ENCODE measurements at places on chromosomes 7 and 10.

DNA sequence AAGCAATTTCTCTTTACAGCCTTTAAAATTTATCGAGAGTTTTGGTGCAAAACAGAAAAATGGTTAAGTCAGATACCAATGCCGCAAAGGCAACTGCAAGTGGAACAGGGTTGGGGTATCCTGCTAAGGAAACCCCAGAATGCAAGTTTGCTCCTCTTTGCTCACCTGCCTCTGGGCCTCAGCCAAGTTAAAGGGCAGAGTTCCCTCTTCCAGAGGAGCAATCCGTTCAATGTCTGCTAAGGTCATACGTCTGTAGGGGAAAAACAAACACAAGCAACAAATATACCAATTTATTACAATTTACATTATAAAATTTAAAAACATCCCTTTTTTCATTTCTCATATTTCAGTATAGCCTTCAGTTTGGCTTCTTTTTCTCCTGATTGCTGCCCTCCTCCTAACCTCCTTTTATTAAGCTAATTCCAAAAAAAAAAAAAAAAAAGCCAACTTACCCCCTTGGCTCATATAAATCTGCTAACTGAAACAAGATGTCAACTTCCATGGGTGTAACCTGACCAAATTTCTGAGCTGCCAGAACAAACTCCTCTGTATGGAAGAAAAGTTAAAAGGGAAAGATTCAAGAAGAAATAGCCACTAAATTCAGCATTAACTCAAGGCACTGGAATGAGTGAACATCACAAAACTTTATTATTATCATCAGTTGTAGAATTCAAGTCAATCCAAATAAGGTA is 132.6 kb downstream of the SLC25A13 start:
- no peak for DNase-seq

DNA sequence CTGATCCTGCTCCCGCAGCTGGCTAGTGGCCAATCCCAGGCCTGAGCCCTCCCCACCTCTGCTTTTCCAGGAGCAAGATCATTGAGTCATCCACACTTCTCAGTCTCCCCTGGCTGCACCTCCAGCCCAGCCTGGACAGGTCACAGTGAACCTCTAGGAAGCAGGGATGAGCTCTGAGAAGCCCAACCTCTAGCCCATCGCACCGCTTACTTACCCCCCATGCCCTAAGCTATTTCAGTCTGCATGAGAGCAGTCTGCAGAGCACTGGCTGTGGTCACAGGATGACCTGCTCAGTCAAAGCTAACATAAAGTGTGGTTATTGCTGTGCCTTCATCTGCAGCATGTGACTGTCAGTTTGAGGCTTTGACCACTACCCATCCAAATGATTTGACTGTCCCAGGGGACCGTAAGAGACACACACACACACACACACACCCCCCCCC is 129.2 kb downstream of the SORBS1 start:
- no peak for DNase-seq

- no peak for DNase-seq
These were observed 155.8 kb downstream of the CHN2 start for GRCh38 chr7:29350351-29350750.

DNA sequence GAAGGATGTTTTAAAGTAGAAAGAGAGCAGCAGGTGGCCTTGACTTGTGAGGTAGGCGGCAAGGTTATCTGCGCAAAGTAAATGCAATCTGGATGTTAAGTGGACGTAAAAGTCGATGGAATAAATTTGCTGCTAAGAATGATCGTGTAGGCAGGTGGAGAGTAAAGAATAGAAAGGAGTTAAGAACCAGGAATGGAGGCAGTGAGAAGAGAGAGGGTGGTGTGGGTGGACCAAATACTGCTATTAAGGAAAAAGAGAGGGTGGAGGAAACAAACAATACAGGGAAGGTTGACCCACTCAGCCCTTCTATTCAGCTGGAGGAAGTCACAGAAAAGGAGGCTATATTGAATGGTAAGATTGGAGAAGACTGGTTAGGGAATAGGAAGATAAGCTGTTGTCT is 1.9 kb upstream of the CUL1 start:
- DNase-seq, result no peak

DNA sequence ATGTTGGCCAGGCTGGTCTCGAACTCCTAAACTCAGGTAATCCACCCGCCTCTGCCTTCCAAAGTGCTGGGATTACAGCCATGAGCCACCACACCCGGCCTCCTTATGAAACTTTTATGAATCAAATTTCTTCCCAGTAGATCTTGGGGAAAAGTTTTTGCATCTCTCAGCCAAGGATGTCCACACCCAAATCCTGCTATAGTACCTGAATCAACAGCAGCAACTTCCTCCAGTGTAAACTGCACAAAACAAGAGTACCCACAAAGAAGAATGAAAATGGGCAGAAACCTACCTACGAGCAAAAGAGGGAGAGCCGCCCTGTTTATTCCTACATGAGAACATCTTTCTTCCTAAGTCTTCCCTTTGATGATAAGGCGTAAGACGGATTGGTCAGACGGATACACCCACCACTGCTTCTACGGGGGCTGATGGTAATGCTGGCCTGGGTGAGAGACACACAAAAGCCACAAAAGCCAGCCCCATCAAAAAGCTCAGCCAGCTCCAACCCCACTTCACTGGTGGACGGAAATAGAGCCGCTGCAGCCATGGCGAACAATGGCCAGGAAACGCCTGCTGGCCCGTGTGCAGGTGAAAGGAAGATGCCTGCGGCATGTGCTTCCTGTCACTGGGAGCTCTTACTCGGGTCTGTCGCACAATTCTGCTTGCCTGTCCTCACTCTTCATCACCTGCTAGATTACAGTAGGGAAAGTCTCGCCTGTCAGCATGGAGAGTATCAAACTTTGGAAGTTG is 10.4 kb downstream of the JCAD start:
- no peak for DNase-seq

DNA sequence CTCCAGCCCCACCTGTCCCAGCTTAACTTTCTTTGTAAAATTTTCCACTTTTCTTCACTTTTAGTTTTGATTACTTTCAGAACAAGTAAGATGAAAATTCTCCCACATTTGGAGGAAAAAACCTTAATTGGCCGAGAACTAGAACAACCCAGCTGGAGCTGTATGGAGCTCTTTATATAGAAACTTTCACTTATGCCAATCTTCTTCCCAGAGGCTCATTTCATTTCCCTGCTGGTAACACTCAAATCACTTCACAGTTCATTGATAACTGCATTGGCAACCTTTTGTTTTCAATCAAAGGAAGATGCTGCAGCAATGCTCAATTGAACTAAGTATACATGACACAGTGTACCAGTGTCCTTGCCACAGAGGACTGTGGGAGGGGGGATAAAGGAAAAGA is 176.2 kb upstream of the NOBOX start:
- no peak for DNase-seq

GRCh38 chr10:36725581-36726520 is 399.5 kb upstream of the ANKRD30A start:
- peak; percentile 82 for DNase-seq

GRCh38 chr7:90596671-90597562 is 796 bp downstream of the CDK14 start:
- DNase-seq, result peak; percentile 70

GRCh38 chr7:91343420-91343960 is 79.3 kb downstream of the FZD1 start:
- no peak for DNase-seq

DNA sequence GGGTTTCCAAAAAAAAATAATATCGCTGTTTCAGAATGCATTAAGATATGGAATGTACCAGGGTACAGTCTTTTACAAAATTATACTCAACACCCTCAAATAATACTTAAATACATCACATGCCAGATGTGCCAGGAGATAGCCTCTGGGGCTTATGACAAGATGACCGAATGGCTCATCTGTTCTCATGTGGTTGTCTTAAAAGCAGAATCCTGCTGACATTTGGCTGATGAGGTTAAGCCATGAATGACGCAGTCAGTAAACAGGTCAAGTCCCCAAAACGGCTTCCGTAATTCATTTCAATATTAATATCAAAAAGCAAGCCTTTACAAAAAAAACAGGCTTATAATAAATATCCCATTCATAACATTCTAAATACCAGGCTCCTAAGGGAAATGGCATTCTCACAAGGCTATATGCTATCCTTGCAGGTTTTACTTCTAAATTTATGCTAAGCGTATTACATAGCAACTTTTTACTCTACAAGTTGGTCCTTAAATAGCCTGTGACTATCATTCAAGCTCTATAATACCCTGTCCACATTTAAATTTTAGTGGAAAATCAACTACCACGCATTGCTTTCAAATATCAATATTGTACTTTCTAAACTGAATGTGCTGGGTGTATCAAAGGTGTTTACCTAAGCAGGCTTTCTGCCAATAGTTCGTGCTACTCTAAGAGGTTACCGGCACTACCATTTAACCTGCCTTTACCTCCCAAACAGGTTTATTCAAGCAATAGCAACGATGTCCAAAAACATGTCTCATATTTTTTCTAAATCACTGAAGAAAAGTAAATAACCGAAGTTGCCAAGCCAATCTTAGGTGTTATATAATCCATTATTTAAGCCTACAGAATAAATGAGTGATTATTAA is 15.6 kb downstream of the SMURF1 start:
- no peak for DNase-seq

GRCh38 chr7:44796034-44796503 is 412 bp upstream of the PPIA start:
- no peak for DNase-seq

DNA sequence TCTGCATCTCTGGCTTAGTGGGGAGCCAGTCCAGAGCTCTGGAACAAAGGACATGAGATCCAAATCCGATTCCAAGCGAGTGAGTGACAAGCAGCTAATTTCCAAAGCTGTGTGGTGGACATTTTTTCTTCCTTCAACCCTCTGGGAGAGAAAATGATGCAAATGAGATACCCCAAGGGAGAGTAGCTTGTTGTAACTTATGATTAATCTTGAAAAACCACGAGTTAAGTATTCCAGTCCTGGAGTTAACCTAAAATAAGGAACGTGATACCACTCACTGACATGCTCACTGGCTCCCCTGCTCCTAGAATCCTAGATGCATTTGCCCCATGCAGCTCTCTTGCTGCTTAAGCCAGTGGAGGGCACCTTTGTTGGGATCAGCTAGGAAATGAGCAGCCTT is 116.0 kb upstream of the HABP2 start:
- DNase-seq, result no peak

DNA sequence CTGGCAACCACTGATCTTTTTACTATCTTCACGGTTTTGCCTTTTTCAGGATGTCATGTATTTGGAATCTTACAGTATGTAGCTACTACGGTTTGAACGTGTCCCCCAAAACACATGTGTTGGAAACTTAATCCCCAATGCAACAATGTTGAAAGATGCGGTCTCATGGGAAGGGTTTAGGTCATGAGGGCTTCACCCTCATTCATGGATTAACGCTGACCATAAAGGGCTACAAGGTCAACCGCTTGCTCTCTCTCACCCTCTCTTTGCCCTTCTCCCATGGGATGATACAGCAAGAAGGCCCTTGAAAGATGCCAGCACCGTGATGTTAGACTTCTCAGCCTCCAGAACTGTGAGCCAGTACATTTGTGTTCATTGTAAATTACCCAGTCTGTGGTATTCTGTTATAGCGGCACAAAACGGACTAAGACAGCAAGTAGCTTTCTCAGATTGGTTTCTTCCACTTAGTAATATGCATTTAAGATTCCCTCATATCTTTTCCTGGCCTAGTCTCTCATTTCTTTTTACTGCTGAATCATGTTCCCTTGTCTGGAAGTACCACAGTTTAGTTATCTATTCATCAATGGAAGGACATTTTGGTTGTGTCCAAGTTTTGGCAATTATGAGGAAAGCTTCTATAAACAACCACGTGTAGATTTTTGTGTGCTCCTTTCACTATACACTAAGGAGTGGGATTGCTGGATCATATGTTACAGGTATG is 3.0 kb upstream of the CRYGN start:
- no peak for DNase-seq

DNA sequence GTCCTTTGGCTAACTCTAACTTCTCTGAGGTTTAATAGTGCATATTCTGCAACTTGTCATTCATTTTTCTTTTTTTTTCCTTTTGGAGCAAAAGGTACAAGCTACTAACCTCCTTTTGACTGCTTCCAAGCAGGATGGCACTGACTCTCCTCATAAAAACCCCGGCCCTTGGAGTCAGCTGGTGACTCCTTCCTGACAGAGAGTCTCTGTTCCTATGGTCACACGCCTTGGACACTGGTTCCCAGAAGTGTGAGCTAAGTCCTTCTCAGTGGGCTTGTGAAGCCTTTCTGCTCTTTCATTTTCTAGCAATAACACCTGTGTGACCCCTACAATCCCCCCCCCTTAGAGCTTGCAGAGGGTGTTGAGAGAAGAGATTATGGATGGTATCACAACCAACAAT is 21.7 kb downstream of the DOCK4 start:
- no peak for DNase-seq

DNA sequence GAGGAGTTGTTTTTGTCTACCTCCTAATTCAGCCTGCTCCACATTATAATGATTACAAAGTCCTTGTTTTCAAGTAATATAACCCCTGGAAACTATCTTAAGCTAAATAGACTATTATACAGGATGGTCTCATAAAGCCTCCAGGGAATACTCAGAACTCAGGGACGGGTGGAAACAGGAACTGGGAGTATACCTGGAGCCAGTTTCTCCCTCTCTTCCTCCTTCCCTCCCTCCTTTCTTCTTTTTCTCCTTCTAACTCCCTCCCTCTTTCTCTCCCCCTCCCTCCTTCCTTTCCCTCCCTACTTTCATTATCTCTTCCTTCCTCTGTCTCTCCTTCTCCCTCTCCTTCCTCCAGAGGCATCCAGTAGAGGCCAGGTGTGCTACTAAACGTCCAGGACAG is 76.2 kb upstream of the PRR15 start:
- DNase-seq, result no peak

GRCh38 chr7:106112972-106113421 is 885 bp upstream of the SYPL1 start:
- no peak for DNase-seq

DNA sequence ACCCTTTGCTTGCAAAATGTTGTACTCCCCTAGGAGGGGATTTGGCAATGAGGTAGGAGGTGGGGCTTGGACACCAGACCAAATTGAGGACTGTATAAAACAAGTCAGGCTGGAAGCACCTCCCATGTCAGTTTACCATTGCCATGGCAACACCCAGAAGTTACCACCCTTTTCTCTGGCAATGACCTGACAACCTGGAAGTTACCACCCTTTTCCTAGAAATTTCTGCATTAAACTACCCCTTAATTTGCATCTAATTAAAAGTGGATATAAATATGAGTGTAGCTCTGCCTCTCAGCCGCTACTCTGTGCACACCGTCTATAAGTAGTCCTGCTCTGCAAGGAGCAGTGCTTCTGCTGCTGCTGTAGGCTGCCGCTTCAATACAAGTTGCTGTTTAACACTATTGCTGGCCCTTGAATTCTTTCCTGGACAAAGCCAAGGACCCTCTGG is 7.8 kb upstream of the BLNK start:
- DNase-seq, result no peak

GRCh38 chr7:42014625-42015618 is 222.1 kb downstream of the GLI3 start:
- no peak for DNase-seq

- no peak for DNase-seq
These were observed 182.8 kb upstream of the CHRM2 start for GRCh38 chr7:136685501-136686173.

Data from left forelimb (tissue), 1 donor.